Cortex of kidney (tissue), 1 donor: ENCODE measurements at places on chromosomes 5 and 9.

GRCh38 chr5:149432911-149433401, 53.9 kb upstream of the IL17B start:
- DNase-seq: no peak

DNA sequence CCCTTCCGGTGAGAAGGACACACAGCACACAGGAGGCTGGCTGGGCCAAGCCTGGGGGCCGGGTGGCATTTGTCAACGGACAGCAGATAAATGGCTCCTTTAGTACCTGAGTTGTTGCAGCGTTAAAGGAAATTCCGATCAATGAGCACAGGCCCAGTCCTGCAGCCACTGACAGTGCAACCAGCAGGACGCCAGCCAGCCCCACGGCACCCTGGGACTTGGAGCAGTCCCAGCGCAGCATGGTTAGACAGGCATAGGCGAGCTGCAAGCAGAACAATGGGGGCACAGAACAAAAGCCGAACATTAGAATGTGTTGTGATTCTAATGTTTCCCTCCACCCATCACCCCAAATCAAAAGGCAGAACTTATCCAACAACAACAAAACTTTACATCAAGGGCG, 39.3 kb downstream of the PTCH1 start:
- DNase-seq: no peak

DNA sequence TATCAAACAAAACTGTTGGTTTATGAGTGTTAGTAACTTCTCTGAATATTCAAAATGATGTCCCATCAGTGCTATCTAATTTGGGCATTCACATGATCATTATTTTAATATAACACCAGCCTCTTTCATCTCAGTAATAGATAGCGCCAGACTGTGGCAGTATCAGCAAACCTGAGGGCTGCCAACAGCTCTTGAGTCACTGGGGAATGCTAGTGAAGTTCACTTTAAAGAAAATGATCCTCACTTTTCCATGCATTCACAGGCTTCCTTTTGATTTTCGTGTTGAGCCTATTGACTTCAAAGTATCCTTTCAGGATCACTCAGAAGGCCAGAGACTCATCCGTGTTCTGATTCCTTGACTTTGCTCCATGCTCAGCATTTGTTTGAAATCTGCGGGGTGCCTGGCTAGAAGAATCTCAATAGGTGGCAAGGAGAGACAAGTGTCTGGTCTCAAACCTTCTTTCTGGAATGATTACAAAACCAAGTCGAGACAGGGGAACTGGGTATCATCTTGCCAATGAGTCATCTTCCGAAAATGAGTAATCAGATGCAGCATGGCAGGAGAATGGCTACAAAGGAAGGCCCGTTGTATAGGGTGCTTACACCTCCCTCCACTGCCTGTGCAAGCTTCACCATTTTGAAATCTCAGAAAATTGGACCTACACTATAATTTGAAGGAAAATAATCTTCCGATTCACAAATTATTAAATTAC, 509.1 kb downstream of the RASEF start:
- no peak for DNase-seq

- DNase-seq: no peak
Observed at GRCh38 chr5:12237837-12238575, 333.8 kb upstream of the CTNND2 start.

DNA sequence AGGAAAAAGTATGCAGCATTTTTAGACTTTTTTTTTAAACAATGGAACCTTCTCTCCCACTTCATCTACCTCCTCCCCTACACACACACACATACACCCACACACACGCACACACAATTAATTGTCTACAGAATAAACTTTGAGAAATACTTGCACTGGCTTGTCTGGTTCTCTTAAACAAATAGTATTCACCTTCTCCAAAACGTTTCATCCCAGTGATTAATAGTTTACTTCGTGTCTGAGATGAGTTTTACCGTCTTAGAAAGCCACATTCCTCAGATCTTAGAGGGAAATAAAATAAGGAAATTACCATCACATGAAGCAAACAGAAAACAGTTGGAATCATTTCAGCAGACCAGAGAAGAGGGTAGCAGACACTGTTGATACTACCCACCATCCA, 570.6 kb upstream of the CLINT1 start:
- DNase-seq: no peak
